ENCODE measurements at places on chromosomes 3 and 15. TPM values are rescaled to one million over a fixed set of nuclear protein-coding genes. Genes with fewer than 3 reads are reported as not detected.
A peak's percentile ranks its signal among the peaks of the same experiment; 100 is the strongest.

Gene IL16
- 19.9 TPM for total RNA-seq

DNA sequence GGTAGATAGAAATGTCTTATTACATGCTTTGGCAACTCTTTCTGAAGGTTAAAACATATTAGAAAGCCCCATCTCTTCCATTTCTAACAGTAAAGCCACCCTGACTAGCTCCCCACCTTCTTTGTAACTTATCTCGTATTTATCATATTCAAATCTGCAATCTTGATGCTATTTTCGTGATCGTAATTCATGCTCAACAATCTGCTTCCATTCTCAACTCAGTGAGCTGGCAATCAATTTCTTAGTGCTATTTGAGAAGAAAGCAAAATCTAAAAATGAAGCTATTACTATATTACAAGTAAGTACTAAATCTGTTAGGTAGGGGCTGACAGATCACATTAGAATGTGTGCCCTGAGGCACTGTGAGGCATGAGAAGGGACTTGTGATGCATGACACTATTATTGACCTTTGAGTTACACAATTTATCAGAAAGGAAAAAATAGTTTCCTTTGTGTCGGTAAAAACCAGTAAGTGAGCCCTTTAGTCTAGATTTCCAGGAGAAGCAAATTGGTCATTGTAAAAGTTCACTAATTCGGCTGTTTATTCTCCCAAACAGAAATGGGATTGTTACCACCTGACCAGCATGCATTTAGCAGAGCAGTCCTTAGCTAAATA is 379.7 kb upstream of the CNTN6 start:
- H3K36me3 ChIP-seq = no peaks in the 10 kb centered on the region
- H3K27me3 ChIP-seq = no peaks in the 10 kb centered on the region
- DNase-seq = no peak
- H3K27ac ChIP-seq = no peak overlapping the region

Gene SCAANT1
- not detected for total RNA-seq

- no peak overlapping the region for H3K27ac ChIP-seq
- no peaks in the 10 kb centered on the region for H3K36me3 ChIP-seq
- H3K4me3 ChIP-seq = no peak overlapping the region
These were observed 149.2 kb upstream of the LINGO1 start for GRCh38 chr15:77781946-77782240.

- peak overlapping the region; percentile 96 for H3K4me3 ChIP-seq
- DNase-seq = no peak
- H3K27ac ChIP-seq = peak overlapping the region; percentile 100
These were observed 5.2 kb downstream of the ANXA2 start for GRCh38 chr15:60392601-60392985.

Gene SELENOT
- 72.1 TPM for total RNA-seq

DNA sequence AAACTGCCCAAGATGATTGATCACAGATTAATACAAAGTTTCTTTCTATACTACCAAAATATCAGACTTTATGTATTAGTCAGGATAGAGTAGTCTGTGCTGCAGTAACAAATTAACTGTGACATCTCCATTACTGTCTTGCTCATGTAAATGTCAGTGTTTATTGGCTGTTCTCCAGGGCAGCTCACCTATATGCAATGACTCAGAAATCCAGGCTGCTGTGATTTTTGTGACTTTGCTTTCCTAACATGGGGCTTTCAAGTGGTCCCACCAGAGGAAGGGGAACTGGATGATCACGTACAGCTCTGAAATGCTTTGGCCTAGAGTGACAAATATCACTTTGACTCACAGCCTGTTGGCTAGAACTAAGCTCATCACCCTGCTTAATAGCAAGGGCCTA is 12.9 kb downstream of the PLS1 start:
- no peak for DNase-seq
- no peaks in the 10 kb centered on the region for H3K27me3 ChIP-seq
- H3K4me1 ChIP-seq = no peaks in the 10 kb centered on the region
- no peak overlapping the region for H3K4me3 ChIP-seq
- no peak overlapping the region for H3K27ac ChIP-seq

DNA sequence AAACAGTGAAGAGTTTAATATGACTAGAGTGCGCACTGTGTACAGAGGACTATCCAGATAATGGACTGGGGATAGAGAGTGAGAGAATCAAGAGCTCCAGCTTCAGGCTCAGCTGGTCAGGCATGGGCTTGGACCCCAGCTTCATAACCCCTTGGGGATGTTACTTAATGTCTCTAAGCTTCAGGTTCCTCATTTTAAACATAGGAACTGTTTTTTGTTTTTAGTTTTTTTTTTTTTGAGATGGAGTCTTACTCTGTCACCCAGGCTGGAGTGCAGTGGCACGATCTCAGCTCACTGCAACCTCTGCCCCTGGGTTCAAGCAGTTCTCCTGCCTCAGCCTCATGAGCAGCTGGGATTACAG is 9.9 kb upstream of the BRPF1 start:
- no peaks in the 10 kb centered on the region for H3K27me3 ChIP-seq
- no peak overlapping the region for H3K4me3 ChIP-seq
- H3K27ac ChIP-seq = no peak overlapping the region

Gene ARIH1
- 73.1 TPM for total RNA-seq

Gene PLA2G4F
- total RNA-seq = 209 TPM

Gene GOLGA8G
- total RNA-seq = not detected

GRCh38 chr3:33403756-33404155 is 36.4 kb downstream of the UBP1 start:
- no peaks in the 10 kb centered on the region for H3K27me3 ChIP-seq
- DNase-seq = no peak
- no peak overlapping the region for H3K27ac ChIP-seq
- H3K4me1 ChIP-seq = no peaks in the 10 kb centered on the region

DNA sequence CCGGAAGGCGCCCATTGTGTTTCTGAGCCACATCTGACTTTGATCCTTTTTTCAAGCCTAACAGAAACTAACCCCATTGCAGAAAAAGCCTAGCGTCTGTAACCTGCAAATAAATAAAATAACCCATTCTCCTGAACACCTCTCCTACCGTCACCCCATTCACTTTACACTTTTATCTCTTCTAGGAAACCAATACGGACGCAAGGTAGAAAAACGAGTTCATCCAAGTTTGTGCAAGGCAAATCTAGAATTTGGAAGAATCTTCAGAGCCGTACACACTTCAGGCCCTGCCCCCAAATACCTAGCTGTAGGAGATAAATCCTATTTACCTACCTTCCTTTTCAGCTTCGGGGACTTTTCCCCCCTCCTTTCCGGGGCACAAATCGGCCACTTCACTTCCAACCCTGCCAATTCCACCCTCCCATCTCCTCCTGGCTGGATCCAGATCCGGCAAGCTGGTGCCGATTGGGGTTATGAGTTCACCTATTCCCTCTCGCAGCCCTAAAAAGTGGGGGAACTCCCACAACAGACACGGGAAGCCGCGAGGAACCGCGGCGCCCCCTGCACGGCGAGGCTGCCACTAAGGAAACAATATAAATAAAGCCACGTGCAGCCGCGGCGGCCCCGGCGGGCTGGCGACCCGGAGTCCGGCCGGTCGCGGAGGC is 987 bp downstream of the PRTG start:
- H3K27me3 ChIP-seq = peaks cover 56% of the 10 kb centered on the region
- H3K4me3 ChIP-seq = peak overlapping the region; percentile 64
- peaks cover 25% of the 10 kb centered on the region for H3K4me1 ChIP-seq
- no peak for DNase-seq
- no peak overlapping the region for H3K27ac ChIP-seq
- no peaks in the 10 kb centered on the region for H3K36me3 ChIP-seq

- DNase-seq = no peak
- no peaks in the 10 kb centered on the region for H3K27me3 ChIP-seq
- no peak overlapping the region for H3K27ac ChIP-seq
- no peaks in the 10 kb centered on the region for H3K36me3 ChIP-seq
- peaks cover 28% of the 10 kb centered on the region for H3K4me1 ChIP-seq
- H3K4me3 ChIP-seq = no peak overlapping the region
These were observed 5.4 kb upstream of the PLOD2 start for GRCh38 chr3:146166415-146166821.

DNA sequence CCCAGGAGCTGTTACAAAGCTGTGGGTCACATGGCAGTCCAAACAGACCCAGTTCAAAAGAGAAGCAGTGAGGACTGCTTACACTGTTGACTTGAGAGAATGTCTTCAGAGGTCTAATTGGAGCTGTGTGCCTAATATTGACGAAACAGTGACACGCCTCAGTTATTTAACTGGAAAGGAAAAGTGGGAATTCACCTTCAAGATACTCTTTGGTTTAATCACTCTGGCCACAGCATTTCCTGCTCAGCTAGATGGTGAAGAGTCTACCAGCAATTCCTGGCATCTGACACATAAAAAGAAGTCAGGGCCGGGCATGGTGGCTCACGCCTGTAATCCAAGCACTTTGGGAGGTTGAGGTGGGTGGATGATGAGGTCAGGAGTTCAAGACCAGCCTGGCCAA is 326.4 kb downstream of the SV2B start:
- H3K27me3 ChIP-seq = peaks cover 4% of the 10 kb centered on the region
- H3K36me3 ChIP-seq = no peaks in the 10 kb centered on the region
- no peak overlapping the region for H3K4me3 ChIP-seq
- H3K4me1 ChIP-seq = no peaks in the 10 kb centered on the region
- DNase-seq = no peak
- H3K27ac ChIP-seq = no peak overlapping the region

DNA sequence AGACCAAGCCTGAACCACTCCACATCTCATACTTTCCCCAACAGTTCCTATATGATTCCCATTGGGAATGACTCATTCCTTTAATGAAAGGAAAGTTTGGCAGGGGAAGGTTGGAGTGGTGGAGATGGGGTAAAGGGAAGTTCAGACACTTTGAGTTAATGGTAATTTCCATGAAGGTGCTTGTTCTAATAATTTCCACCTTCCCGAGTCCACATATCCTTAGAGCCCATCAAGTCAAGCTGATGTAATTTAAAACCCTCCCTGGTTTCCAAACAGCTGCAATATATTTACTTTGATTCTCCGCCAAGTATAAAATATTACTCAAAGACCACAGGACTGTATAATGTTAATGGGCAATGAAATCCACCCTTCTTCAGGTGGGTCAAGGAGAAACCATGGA is 95.0 kb upstream of the GALNT15 start:
- DNase-seq = no peak
- no peak overlapping the region for H3K4me3 ChIP-seq
- no peak overlapping the region for H3K27ac ChIP-seq
- no peaks in the 10 kb centered on the region for H3K4me1 ChIP-seq
- H3K36me3 ChIP-seq = no peaks in the 10 kb centered on the region

DNA sequence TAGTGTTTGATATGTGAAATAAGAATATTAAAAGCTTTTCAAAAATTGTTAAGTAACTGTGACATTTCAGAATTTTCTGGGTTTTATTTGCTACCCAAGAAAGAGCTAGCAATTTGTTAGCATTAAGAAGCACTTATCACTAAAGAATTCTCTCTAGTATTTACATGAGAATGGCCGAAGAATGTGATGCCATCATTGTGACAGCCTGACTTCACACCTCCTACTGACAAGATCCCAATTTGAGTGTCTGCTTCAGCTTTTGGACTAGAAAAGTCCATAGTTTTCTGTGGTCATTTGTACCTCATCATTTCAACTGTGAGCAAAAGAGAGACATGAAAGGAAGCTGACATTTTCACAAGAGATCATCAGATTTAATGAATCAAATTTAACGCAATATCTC is 548.1 kb upstream of the AGTR1 start:
- H3K27ac ChIP-seq = no peak overlapping the region
- H3K27me3 ChIP-seq = no peaks in the 10 kb centered on the region
- peaks cover 2% of the 10 kb centered on the region for H3K4me1 ChIP-seq
- no peak overlapping the region for H3K4me3 ChIP-seq
- H3K36me3 ChIP-seq = no peaks in the 10 kb centered on the region

DNA sequence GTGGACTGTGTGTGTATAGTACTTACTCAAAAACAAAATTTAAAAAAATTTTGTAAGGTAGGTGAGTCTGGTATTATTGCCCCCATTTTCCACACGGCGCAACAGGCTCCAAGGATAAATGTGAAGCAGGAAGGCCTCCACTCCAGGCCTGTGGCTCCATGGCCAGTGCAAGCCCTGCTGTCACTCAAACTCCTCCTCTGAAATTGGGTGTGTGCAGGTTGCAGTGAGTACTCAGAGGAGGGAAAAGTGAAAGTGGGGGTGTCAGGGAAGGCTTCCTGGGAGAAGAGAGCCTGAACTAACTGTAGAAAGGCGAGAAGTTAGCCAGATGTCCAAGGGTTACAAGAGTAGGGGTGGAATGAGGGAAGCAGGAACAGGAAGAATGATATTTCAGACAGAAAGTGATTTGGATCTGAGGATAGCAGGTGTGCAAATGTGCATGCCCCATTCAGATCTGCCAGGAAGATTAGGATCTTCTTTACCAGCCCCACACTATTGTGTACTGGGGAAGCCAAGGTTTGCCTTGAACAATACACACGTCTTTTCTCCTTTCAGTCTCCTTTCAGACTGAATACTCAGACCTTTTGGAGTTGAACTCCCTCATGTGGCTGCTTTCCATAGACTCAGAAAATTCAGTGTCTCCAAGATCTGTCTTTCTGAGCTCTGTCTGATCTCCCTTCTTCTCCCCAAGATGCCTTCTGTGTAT is 48.7 kb upstream of the RYK start:
- peaks cover 5% of the 10 kb centered on the region for H3K4me1 ChIP-seq
- H3K4me3 ChIP-seq = no peak overlapping the region
- DNase-seq = no peak
- no peaks in the 10 kb centered on the region for H3K36me3 ChIP-seq
- H3K27ac ChIP-seq = no peak overlapping the region
- H3K27me3 ChIP-seq = no peaks in the 10 kb centered on the region

Gene LRTM1
- not detected for total RNA-seq

Gene IMP3
- 273 TPM for total RNA-seq

DNA sequence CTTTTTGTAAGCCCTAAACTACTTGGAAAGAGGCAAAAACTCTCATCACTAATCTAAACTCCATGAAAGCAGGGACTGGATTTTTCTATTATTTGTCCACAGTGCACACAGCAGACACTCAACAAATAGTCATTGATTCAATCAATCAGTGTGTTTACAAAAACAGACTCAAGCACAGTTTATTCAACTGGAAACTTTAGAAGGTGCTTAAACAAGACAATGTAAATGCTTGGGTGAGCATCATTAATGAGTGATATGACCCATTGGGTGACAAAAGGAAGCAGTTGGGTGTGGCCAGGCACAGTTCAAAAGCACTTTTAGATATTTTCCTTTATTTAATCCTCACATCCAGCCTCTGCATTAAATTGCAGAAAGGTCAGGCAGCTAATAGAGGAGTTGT is 32.0 kb upstream of the PPP4R2 start:
- H3K27ac ChIP-seq = no peak overlapping the region
- H3K4me1 ChIP-seq = peaks cover 5% of the 10 kb centered on the region
- no peaks in the 10 kb centered on the region for H3K27me3 ChIP-seq
- H3K4me3 ChIP-seq = no peak overlapping the region

DNA sequence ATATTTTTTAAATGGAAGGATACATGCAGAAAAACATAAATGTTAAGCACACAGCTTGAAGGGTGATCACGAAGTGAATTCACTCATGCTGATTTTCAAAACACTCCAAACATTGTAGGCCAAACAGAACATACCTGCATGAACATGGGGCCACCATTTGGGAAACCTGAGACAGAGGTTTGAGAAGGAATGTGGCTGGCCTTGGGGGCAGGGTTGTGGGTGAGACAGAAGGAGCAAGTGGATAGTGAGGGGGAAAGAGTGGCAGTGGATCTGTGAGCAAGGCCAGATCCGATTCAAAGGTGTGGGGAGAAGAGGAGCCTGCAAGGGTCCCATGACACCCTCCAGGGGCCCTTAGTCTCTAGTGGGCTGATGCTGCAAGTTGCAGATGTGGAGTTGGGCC is 94.9 kb downstream of the HMG20A start:
- no peaks in the 10 kb centered on the region for H3K27me3 ChIP-seq
- H3K4me3 ChIP-seq = no peak overlapping the region

- DNase-seq = no peak
- H3K36me3 ChIP-seq = no peaks in the 10 kb centered on the region
- no peak overlapping the region for H3K4me3 ChIP-seq
- H3K27ac ChIP-seq = no peak overlapping the region
These were observed 466.7 kb downstream of the C3orf38 start for GRCh38 chr3:88616413-88616812.

Measured in suprapubic skin (tissue), 4 donors.